Naive thymus-derived CD4-positive, alpha-beta T cell (primary cell): ENCODE measurements at places on chromosomes 12 and 14. TPM values are rescaled to one million over a fixed set of nuclear protein-coding genes. Genes with fewer than 3 reads are reported as not detected.

DNA sequence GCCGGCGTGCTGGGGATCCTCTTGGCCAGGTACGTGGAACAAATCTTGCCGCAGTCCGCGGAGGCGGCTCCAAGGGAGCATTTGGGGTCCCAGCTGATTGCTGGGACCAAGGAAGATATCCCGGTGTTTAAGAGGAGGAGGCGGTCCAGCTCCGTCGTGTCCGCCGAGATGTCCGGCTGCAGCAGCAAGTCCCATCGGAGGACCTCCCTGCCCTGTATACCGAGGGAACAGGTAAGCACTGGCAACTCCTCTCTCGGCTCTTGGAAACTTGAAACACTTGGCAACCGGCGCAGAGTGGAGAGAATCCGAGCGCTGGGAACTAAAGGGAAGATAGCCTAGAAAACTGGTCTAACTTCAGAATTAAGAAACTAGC is 1.7 kb downstream of the PDE3A start:
- no peak for DNase-seq

- no peak for DNase-seq
Measured at GRCh38 chr12:124720004-124720680, 143.5 kb downstream of the SCARB1 start.

DNA sequence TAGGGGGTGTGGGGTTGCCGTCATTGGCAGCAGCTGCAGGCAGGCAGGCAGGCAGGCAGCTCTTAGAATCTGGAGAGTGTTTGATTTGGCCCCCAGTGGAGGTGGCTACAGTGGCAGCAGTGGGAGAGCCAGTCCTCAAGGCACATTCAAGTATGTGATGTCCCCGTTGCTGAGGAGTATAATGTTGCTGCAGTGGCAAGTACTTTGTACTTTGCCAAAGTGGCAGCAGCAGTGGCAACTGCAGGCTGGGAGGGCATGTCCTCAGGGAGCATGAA is 147.1 kb downstream of the PAPOLA start:
- DNase-seq, result no peak

DNA sequence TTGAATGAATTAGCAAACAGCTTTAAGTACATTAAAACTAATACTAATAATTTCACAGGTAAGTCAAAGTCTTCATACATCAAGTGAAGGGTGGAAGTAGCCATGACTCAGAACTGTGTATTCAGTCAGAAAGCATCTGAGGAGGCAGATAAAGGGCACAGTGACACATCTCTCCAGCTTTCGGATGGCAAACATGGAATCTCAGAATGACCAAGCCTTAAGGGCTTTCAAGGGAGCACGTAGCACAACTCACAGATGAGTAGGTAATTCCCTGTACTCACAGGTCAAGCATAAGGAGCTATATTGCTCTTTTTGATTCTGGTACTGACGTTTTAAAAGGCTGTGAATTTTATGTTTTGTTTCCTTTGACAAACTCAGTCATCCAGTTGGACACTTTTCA is 56.0 kb downstream of the MDGA2 start:
- no peak for DNase-seq

GRCh38 chr14:94109915-94110250 is 653 bp upstream of the IFI27 start:
- DNase-seq, result no peak

Gene FAM90A1
- 0.59 TPM for total RNA-seq

DNA sequence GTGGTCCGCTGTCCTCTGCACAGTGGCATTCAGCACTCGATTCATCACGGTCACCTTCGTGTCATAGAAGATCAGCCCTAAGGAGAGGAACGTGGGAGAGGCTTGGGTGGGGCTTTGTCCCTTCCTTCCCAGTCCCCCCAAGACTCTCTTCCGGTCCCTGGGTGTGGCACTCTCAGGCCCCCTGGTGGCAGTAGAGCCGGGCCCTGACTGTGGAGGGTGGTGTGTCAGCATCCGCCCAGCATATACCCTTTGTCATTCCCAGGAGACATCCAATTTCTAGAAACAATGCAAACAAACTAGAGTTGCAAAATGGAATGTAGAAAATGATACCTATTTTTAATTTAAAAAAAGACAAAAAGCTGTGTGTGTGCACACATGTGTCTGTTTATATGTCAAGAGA is 45.0 kb downstream of the TRAFD1 start:
- DNase-seq, result no peak

DNA sequence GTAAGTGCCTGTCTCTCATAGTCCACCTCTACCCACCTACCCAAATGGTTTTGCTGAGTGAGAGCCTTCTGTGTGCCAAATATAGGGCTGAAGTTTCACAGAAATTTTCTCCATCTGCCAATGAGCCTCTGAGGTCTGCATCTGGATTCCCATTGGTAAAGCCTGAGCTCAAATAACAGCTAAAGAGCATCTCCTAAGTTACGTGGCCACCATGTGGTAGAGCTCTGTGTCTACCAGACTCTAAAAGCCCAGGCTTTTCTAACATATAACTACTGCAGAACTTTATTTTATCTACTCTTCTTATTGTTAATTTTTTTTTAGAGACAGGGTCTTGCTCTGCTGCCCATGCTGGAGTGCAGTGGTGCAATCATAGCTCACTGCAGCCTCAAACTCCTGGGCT is 16.0 kb downstream of the AMDHD1 start:
- DNase-seq, result no peak

GRCh38 chr14:63908667-63909264 is 56.0 kb downstream of the SYNE2 start:
- no peak for DNase-seq

- DNase-seq, result no peak
Measured at GRCh38 chr12:53044896-53045695, 4.8 kb upstream of the TNS2 start.
